ENCODE measurements at places on chromosomes 7 and 10.

- DNase-seq: no peak
Measured at GRCh38 chr10:24299578-24300260, 90.8 kb downstream of the KIAA1217 start.

GRCh38 chr7:137647905-137648565, 198.7 kb downstream of the DGKI start:
- no peak for DNase-seq

DNA sequence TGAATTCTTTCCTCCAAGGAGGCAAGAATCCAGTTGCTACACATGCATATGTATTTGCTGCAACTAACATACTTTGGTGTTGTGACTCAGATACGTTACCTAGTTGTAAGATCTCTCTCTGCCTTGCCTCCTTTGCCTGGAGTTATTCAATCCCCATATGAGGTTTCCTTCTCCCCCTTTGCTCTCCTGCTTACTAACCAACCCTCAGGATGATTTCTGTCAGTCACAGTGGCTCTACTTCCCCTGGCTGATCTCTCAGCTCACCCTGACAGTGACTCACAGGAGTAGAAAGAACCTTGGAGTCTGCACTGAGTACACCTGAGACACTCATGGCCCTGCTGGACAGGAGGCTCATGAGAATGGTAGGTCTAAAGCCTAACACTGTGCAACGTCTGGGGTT, 92.0 kb downstream of the TMEM106B start:
- DNase-seq: no peak

- DNase-seq: no peak
Measured at GRCh38 chr7:143519411-143520131, 41.9 kb downstream of the TAS2R41 start.

- no peak for DNase-seq
Measured at GRCh38 chr10:70319183-70319582, 35.4 kb upstream of the NPFFR1 start.

DNA sequence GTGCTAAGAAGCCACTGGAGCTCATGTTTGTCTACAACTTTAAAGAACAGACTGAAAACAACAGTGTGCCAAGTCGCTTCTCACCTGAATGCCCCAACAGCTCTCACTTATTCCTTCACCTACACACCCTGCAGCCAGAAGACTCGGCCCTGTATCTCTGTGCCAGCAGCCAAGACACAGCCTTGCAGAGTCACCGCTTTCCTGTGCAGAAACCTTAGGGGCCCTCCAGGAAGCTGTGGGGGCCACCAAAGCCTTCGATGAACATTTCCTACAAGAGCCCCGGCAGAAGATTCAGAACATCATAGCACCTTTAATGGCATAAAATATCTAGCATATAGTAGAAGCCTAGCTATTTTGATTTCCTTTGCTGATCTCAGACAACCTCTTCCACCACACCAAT, 88.0 kb upstream of the PRSS58 start:
- DNase-seq: no peak

- DNase-seq: no peak
Measured at GRCh38 chr10:63866747-63867140, 345.5 kb downstream of the REEP3 start.

- no peak for DNase-seq
Measured at GRCh38 chr7:33276325-33276724, 147.0 kb downstream of the BBS9 start.

Measured in cortex of kidney (tissue), 1 donor.